Amniotic stem cell (primary cell): ENCODE measurements at places on chromosomes 4 and X.

DNA sequence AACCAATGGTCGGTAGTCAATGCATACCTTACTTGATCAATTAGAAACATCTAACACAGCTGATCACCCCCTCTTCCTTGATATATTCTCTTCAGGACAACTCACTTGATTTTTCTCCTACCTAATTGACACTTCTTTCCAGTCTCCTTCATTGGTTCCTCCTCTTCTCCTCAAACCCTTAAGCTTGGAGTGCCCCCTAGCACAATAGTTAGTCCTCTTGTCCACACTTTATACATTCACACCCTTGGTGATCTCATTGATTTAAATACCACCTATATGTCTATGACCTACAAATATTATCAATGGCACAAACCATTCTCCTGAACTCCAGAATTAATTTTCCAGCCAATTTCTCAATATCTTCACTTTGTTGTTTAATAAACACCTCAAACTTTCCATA, 724.0 kb downstream of the ADGRL3 start:
- DNase-seq: no peak

- no peak for DNase-seq
Measured at GRCh38 chrX:135713795-135714194, 356 bp downstream of the CT45A1 start.

- DNase-seq: no peak
Measured at GRCh38 chrX:148923631-148924030, 423.2 kb downstream of the AFF2 start.

DNA sequence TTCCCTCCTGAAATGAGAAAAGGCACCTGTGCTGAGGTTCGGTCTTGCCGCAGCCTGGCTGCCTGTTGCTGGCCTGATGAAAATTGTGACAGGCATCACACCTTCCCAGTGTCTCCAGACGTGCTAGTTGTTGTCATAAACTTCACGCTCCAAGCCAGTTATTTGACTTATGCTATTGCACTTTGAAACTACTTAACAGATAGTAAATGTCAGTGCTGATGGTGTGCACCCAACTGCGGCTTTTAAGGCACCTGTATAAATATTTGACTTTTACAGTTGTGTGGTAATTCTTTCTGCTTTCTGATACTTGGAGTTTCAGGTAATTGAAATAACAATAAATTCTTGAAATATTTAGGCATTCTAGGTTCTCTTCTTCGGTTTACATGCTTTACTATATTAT, 1.8 kb downstream of the WWC2 start:
- DNase-seq: no peak

DNA sequence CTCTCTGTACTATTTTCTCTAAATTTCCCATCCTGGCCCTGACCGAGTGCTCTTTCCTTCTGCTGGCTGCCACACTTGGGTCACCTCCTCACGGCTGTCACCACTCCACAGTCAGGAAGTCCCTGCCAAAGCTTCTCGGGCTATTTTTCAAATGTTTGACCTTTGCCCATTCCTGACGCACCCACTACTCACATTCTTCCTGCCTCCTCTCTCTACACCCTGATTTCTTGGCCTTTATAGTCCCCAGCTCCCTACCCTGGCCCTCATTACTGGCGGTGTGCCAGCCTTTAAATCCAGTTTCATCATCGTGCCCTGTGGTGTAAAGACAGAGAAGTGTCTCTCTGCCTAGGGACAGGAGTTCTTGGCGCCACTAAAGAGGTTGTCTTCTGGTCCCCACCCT, 46.4 kb upstream of the GATB start:
- DNase-seq: no peak

GRCh38 chr4:110515676-110516075, 39.7 kb downstream of the ENPEP start:
- no peak for DNase-seq

DNA sequence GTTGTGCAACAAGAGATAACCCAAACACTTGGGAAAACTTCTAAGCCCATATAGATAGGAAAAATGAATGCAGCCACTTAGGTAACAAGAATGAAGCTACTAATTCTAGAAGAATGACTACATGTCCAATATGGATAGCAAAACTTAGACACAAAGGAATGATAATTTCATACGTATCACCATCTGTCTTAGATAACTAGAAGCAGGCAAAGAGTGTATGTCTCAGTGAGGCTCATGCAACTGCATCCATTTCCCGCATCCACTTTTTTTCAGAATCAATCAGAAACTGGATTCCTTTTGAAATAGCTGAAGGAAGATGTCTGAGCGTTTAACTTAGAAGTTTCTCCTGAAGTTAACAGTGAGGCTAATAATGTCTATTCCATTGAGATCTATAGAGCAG, 408.7 kb upstream of the PITX2 start:
- DNase-seq: no peak

DNA sequence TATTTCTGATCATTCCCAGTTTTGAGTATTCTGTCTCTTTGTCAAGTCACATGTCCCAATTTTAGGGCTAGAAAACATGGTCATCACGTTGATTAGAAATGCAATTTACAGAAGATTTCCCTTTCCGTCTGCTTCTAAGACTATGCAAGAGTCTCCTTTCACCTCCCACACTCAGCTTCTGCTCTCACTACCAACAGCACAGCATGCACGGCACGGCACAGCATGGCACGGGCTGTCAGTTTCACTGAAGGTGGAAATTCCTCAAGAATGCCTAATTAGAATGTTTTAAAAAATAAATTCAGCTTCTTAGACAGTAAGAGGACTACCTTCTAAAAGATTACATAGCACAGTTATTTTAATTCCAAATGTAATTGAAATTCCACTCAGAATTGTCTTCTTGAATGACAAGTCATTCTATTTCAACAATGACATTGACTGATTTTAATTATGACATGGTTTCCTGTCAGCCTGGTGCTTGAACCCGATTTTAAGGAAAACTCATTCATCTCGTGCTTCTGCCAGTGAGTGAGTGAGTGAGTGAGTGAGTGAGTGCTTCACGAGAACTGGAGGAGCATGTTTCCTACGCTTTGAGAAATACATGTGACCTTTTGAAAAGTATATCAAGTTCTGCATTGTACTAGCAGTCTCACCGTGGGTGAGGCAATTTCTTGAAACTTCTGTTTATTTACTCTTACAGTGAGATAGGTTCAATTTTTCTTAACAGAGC, 124.8 kb upstream of the SORBS2 start:
- no peak for DNase-seq

DNA sequence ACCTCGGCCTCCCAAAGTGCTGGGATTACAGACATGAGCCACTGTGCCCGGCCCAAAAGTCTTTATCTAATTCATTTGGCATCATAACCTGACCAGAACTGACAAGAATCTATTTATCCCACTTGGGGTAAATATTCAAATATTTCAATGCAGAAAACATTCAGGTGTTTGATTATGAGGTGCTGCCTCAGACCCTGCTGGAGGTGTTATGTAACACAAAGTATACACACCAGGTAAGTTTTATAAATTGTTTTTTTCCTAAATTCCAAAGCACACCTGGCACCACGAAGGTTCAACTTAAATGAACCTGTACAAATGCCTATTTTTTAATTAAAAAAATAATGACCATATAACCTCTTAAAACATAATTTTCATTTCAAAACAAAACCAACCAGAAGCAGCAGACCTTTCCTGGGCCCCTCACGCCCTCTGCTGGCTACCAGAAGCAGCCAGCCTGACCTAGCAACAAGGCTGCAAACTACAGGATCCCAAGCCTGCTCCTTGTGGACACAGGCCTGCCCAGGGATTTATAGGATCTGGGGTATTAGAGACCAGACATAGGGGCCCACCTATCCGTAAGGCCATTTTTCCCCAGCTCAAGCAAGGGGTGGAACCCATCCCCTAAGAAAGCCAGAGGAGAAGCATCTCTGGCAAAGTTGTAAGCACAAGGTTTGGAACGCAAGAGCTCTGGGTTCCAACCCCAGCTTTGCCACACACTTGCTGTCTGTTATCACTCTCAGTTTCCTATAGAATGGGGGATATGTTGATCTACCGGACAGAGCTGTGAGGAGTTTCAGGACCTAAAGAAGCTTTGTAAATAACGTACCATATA, 11.7 kb downstream of the OTUD5 start:
- peak; percentile 5 for DNase-seq

- no peak for DNase-seq
Measured at GRCh38 chrX:150352114-150352513, 11.0 kb upstream of the MAMLD1 start.

DNA sequence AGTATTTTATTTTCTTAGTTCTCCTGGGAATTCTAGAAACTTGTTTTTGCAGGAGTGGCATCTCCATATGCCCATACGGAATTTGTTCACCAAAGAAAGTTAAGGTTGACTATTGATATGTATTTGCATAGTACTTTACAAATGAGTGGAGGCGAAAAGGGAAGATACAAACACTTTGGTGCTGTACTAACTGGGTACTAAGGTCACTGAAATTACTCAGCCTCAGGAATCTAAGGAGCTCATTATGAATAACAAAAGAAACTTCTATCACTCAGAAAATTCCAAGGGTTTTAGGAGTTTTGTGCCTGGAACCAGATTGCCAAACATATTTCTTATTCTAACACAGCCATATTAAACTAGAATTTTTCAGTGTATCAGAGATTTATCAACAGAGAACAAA, 27.4 kb upstream of the TMPRSS11B start:
- DNase-seq: no peak

- no peak for DNase-seq
Measured at GRCh38 chr4:174214101-174214878, 69.2 kb downstream of the FBXO8 start.

GRCh38 chr4:84215217-84215616, 283.9 kb downstream of the NKX6-1 start:
- DNase-seq: no peak

DNA sequence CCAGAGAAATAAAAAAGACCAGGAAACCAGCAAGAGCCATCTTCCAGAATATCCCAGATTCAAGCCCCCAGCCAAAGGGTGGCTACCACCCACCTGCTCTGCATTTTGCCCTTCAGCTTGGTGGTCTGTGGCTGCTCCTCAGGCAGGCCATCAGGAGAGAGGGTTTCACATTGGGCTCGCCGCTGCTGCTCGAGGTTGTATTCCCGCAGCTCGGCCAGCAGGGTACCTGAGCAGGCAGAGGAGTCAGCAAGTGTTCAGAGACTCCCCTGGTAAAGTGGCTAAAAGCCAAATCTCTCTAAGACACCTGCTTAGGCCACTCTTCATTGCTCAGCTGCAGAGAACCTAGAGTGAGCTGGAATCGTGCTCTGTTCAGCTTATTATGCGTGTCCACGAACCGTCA, 110.8 kb upstream of the HSD17B10 start:
- DNase-seq: no peak

DNA sequence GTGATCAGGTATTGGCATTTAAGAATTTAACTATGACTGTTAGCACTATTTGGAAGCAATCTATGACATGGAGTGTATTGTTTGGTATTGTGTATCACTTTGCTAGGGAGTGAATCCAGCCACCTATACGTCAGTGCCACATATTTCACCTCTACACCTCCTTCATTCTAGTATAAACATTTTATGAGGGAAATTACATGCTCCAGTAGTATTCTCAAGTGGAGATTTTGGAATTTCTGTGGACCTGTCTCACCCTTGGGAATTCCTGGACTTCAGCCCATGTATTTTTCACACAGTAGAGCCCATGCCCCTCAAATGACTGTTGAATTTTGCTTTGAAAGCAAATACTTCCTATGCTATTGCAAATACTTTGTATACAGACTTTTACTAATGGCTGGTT, 11.3 kb downstream of the BST1 start:
- DNase-seq: no peak

- no peak for DNase-seq
Measured at GRCh38 chrX:140709421-140709846, at the start of gene LINC00632. LINC00632 (plus strand) TSS chrX:140709759.

DNA sequence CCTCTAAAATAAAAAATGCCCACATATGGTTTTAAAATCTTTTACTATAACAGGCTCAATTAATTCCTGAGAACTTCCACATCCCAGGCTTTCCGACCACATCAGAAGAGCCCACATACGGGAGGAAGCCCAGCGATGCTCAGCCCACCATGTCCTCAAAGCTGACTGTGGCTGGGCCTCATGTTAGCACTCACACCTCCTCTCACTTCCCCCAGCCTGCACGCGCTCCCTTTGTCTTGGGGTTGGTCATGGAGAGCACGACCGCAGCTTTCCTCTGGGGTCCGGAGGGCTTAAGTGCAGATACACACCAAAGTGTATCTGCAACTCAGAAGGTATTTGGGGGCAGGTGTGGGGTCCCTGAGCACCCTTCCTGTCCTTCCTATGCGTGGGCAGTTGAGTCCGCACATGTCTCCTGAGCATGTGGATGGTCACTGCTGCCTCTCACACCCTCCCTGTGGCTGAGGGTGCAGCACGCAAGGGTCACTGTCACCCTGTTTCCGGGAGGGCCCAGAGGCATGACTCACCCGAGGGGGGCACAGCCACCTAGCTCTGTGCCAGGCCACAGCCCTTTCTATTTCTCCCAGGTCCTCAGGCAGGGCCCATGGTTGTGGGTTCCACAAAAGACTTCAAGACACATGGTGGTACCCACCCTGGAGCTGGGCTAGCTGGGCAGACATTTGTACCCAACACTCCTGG, 21.2 kb downstream of the WDR1 start:
- DNase-seq: no peak

- no peak for DNase-seq
Measured at GRCh38 chr4:174451718-174452296, 70.5 kb downstream of the HPGD start.

DNA sequence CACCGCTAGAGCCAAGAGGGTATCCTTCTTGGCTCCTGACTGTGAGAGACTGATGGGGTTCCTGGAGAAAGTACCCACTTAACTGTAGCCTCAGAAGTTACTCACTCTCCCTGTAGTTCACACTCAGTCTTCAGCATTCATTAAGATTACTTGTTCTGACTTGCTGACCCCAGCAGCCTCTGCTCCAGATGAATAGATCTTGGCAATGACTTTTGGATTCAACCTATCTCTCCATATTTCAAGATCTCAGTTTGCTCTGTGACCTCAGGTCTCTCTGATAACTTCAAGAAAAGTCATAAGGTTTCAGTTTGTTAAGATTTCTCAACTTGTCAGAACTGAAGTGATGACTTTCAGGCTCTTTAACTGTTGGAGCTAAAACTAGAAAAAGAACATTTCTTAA, 825.6 kb downstream of the PCDH7 start:
- no peak for DNase-seq

GRCh38 chr4:22493523-22493922, 22.3 kb downstream of the ADGRA3 start:
- DNase-seq: no peak

- DNase-seq: no peak
Measured at GRCh38 chr4:101862595-101862994, 72.1 kb downstream of the BANK1 start.

- DNase-seq: no peak
Measured at GRCh38 chr4:37892641-37893040, 1.8 kb downstream of the TBC1D1 start.
